IMR-90 (cell line): ENCODE measurements at places on chromosomes 7 and 10. TPM values are rescaled to one million over a fixed set of nuclear protein-coding genes. Genes with fewer than 3 reads are reported as not detected.

Gene FAM24B
- total RNA-seq: 1.6 and 2.2 TPM in 2 replicates

GRCh38 chr7:89308535-89308934 lies 513.0 kb upstream of the TEX47 start:
- DNase-seq: no peak

DNA sequence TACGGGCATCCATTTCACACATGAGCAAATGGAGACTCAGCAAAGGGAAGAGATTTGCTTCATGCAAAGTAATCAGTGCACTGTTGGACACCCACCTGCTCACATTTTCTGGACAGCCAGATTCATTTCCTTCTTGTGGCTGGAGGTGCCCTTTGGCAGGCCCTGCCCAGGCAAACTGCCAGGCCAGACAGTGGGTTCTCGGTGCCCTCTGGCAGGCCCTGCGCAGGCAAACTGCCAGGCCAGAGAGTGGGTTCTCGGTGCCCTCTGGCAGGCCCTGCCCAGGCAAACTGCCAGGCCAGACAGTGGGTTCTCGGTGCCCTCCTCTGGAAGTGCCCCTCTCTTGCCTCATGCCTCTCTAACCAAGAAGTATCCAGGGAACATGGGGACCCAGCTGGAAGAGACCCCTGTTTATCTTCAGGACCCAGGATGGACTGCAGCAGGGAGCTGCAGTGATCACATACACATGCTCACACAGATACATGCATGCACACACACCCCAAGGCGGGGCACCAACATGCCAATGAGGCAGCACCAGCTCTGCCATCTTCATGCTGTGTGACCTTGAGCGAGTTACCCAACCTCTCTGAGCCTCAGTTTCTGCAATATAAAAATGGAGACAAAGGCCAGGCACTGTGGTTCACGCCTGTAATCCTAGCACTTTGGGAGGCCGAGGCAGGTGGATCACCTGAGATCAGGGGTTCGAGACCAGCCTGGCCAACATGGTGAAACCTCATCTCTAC lies 67.1 kb downstream of the OAT start:
- DNase-seq: no peak

GRCh38 chr7:149320313-149321124 lies 58.5 kb downstream of the ZNF783 start:
- DNase-seq: no peak

Gene IFIT1B
- total RNA-seq: not detected in 2 replicates

DNA sequence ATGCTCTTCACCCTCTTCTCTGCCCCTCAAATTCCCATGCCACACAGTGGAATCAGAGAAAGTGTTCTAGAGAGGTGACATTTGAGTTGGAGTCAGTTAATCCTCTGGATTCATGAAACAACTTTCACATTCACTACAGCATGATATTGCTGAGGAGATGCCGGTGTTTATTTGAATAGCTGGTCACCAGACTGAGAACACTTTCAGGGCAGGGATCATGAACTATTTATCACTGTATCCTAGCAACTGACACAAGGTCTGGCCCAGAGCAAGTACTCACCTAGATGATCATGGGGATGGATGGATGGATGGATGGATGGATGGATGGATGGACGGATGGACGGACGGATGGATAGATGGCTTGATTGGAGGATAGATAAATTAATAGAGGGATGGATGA lies 116.7 kb upstream of the ZMIZ1 start:
- DNase-seq: peak; percentile 46
